ENCODE measurements at places on chromosomes 13 and 19.

DNA sequence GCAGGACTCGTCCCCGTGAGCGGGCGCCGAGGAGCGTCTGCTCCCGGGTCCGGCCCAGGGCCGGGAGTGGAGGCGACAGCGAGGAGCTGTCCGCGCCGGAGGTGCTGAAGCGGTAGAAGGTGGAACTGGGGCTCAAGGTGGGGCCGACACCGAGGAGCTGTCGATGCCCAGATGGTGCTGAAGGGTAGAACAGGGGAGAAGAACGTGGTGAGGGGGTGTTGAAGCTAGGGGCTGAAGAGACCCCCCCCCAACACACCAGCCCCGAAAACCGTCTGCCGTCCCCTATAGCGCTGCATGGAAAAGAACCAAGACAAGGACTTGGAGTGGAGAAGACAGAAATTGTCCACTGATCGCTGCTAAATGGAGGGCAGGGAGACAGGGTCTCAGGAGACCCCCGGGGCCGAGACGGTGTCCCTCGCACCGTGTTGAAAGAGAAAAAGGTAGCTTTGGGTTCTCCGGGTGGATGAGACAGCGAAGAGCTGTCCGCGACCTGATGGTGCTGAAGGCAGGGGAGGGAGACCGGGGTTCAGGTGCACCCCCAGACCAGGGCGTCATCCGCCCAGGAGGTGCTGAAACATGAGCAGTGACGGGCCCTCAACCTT, 7.1 kb upstream of the PDE4C start:
- peak; percentile 72 for DNase-seq

DNA sequence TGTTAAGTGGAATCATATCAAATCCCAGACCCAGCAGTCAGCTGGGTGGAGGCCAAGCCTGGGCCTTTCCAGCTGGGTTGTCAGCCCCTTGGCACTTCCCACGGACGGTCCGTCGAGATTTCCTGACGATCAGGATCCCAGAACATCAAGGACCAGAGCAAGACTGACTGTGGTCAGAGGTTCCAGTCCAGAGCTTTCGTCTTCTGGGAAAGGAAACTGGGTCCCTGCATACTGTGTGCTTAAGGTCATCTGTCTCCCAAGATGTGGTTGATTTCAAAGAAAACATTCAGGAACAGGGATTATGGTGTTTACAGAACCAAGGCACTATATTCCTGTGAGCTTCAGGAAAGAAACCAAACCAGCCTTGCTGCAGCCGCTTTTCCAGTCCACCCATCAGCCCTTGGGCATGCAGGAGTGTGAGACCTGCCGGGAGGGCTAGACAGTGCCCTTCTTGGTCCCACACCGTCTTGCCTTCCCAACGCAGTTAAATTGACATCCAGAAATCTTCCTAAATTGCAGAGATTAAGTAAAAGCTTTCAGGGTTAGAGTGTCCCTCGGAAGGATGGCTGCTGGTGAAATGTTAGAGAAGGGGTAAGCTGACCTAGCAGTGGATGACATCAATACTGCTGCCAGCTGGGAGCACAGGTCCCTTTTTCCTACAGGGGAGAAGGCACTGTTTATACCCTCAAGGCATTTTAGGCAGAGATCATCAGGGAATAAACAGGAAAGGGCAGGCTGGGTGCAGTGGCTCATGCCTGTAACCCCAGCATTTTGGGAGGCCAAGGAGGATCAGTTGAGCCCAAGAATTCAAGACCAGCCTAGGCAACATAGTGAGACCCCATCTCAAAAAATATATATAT, 5.0 kb upstream of the C19orf33 start:
- no peak for DNase-seq

- DNase-seq: no peak
These were observed 6.1 kb downstream of the SBNO2 start for GRCh38 chr19:1167687-1168571.

GRCh38 chr13:40221460-40222201, 444.8 kb downstream of the FOXO1 start:
- peak; percentile 18 for DNase-seq

DNA sequence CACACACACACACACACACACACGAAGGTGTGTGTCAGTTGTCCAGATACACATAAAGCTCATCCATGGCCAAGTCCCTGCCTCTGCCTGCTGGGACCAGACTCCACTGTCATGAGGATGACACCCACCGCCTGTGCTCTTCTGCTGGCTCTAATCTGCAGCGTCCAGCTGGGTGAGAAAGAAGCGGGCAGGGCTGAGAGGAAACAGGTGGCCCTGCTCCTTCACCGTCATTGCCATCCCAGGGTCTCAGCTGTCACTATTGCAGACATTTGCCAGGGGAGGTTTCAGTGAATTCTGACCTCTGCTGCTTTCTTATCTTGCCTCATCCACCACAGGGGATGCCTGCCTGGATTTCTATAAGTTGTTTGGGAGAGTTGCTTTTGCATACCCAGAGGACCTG, 31.4 kb downstream of the SCGB2B2 start:
- DNase-seq: no peak

DNA sequence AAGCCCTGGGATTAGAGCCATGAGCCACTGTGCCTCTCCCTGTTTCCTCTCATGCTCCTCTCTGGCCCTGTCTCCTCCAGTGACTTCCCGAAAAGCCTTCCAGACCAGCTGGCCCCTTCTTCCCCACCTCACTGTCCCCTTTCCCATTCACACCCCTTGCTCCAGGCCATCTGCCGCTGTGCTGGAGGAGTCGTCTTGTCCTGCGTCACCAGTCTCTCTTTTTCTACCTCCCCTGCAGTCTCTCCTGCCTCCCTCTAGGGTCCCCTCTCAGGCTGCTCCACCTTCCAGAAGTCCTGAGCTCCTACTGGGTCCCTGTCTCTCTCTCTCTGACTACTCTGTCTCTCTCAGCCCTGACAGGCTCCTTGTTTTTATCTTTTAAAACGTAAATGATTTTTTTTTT, 5.3 kb upstream of the FFAR1 start:
- no peak for DNase-seq

All from A673 (cell line).